ENCODE measurements at places on chromosomes 5 and 9.
A peak's percentile ranks its signal among the peaks of the same experiment; 100 is the strongest.

- no peak for DNase-seq
Measured at GRCh38 chr5:176526462-176526861, 10.7 kb downstream of the RNF44 start.

DNA sequence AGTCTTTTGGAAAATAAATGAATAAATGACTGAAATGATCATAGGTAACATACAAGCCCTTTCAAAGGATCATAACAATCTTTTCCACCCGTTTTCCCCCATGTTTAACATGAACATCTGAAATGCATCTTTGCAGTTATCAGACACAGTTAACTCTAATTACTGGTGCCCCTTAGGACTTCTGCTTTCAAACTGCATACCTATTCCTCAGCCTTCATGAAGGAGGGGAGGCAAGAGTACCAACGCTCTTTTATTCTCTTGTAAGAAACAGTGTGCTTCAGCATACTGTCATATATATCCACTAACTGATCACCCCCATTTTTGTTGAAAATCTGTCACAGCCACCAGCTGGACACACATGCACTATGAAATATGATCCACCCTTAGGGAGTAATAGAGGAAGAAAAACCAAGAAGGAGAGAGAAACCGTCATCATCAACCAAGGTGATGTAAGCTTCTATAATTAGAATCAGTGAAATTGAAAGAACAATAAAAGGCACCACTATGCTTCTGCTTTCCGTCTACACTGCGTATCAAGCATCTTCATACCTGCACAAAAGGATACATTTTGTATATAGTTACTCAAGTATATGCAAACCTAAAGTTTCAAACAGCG, 98.7 kb downstream of the RAPGEF6 start:
- DNase-seq: no peak

- no peak for DNase-seq
Measured at GRCh38 chr5:11292648-11293356, 531.8 kb upstream of the DAP start.

GRCh38 chr9:103700195-103700962, 393.7 kb upstream of the SMC2 start:
- no peak for DNase-seq

DNA sequence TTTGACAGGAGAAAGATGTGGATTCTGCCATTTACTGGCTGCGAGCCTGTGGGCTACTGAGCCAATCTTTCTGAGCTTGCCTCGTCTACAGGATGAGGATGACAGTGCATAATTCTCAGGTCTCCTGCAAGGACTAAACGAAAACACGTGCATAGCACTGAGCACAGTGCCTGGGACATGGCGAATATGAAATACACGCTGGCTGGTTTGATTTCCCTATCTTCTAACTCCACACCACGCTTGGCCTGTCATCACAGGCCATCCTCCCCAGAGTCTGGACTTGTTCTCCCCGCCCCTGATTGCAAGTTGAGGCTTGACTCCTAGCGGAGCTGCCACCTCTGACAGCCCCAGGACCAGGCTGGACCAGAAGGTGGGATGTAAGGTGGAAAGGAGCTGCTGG, 37.9 kb downstream of the ARPC5L start:
- DNase-seq: no peak

DNA sequence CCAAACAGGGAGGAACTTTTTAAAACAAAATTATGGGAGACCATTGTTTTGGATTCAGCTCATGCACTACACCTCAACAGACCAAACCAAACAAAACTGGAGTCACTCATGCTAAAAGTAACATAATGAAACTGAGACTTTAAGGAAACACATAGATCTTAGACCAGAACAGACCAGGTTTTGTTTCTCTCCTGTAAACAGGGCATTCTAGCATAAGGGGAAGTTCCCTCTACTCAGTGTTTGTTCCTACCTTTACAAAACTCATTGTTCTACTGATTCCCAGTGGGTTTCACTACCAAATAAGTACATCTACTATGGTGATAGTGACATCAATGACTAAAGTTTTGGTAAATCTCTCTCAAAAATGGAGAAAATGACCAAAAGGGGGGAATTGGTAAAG, 1103.6 kb upstream of the EDIL3 start:
- DNase-seq: no peak

DNA sequence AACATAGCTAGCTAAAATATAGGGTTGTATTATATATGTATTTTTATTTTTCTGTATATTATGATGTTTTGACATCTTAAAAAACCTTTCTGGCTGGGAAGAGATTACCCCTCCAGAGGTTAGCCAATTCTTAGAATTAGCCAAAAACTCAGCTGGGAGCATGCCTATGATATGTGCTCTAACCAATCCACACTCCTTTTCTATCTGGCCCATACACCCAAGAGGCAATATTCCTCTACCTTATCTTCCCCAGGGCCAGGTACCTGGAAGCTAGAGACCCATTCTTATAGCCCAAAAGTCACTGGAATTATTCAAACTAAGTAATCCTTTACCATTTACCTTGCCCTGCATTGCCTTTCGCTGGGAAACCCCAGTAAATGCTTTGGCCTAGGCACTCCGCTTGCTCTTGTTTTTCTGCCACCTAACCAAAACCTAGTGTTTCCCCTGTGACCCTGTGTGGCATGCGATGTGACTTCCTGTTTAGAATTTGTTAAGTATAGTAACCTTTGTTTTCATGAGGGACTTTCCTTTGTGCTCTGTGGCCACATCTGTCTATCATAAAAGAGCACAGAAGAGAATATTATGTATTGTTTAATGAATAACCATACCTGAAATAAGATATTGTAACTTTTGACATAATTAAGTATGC, 37.4 kb downstream of the CSNK1G3 start:
- DNase-seq: peak; percentile 23

- DNase-seq: no peak
Measured at GRCh38 chr5:61417340-61417739, 85.3 kb downstream of the ZSWIM6 start.

GRCh38 chr9:129649726-129650679, 8.1 kb upstream of the ASB6 start:
- DNase-seq: no peak

DNA sequence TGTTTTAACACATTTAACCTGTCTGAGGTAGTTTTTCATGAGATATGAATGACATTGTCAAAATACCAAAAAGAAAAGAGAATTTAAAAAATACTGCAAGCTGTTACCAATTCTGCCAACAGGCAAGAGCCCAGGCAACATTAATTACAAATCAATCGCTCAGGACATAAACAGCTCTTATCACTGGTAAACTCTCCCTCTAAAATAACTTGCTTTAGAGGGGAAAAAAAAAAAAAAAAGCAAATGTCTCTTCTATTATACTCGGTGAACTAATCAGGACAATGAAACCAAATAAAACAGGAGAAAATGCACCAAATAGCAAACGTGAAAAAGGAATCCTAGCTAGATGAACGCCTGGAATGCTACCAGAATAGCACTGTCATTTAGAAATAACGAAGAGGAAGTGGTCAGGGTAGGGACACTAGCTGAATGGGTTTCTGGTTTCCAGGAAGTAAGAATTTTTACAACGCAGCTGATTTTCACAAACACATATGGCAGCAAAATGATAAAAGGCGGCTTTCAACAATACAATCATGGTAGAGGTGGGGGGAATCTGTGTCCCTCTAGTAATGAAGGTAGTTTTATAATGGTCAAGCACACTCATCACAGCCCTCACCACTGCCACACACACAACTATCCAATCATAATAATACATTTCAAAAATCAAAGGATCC, 94.9 kb downstream of the DENND1A start:
- no peak for DNase-seq

DNA sequence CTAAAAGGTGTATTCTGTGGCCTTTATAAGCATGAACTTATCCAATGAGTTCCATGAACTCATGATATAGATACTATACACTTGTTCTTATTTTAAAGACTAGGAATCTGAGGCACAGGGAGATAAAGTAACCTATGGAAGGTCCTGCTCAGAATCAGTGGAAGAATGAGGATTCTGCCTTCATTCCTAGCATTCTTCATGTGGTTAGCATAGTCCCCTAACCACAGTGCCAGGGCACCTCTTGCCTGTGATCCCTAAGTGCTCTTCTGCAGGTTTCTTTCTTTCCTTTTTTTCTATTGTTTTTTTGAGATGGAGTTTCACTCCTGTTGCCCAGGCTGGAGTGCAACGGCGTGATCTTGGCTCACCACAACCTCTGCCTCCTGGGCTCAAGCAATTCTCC, 174.1 kb downstream of the C9orf152 start:
- no peak for DNase-seq

DNA sequence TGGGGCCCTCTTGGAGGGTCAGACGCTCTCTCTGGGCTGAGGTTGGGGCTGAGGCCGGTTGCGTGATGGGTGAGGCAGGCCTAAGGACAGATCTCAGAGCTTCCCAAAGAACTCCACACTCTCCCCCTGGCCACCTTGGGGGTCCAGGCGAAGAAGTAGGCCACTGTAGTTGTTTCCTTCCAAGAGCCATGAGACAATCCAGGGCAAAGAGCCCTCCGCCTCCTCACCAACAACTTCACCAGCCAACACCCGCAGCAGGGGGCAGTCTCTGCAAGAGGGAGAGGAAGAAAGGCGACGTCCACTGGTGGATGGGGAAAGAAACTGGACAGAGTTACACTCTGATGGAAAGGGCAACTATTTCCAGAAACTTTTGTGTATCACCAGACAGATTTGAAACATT, 10.7 kb downstream of the SLC35A4 start:
- DNase-seq: no peak

GRCh38 chr5:1875843-1876659, 6.7 kb downstream of the IRX4 start:
- no peak for DNase-seq

- DNase-seq: no peak
Measured at GRCh38 chr5:2148312-2149194, 265.8 kb upstream of the IRX4 start.

DNA sequence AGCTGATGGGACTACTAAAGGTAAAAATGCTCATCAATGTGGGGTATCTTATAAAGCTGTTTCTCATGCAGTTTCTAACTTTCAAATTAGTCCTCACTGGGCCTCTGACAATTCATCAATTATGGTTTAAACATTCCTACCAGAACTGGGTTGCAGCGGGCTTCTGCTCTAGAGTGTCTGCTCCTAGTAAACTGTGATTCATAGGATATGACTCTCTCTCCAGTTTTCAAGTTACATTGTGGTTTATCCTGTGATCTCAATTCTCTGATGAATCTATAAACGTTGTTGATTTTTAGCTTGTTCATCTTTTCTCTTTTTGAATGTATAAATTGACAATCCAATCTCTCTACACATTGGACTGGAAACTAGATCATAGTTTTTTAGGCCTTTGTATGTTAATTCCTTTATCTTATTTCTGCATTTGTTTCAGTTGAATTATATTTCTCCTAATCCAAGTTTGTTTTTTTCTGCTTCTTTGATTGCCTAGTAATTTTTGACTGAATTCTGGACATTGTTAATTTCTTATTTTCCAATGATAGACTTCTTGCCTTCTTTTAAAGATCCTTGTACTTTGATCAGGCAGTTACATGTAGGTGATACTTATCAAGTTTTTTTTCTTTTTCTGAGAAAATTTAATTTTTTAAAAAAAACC, 822.6 kb downstream of the TLE1 start:
- no peak for DNase-seq

DNA sequence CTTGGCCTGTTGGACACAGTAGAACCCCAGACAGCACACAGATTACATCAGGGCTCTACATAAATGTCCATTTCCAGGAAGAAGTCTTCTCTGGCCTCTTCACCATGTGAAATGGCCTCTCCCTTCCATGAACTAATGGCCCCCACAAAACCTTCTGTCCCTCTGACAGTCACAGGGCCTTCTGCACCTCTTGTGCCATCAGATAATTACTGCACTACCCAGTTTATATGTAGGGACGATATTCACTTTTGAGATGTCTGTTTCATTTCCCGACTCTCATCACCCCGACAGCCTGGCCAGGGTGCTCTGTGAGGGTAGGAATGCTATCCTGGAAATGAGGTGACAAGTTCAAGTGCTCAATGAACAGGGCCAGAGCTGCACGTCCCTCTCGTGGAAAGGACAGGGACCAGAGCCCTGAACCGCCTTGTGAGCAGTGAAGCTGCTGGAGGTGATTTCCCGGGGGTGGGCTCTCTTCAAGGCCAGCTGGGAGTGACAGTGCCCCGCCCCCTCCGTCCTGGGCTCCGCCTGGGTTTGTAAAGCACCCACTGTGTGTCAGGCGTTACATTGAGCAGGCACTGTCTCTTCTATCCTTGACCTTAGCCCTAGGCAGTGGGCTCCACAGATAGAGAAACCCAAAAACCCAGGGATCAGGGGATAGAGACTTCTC, 3.0 kb upstream of the FAM78A start:
- no peak for DNase-seq

DNA sequence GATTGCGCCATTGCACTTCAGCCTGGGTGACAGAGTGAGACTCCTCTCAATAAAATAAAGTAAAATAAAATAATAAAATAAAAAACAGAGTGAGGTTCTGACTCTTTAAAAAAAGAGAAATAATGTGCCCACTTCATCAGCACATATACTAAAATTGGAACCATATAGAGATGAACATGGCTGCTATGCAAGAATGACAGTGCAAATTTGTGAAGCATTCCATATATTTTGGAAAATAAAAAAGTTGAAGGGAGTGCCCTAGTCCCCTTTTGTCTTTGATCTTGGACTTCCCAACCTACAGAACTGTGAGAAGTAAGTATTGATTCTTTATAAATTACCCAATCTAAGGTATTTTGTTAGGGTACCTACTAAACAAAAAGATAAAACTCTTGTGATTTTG, 23.1 kb downstream of the BASP1 start:
- DNase-seq: no peak

DNA sequence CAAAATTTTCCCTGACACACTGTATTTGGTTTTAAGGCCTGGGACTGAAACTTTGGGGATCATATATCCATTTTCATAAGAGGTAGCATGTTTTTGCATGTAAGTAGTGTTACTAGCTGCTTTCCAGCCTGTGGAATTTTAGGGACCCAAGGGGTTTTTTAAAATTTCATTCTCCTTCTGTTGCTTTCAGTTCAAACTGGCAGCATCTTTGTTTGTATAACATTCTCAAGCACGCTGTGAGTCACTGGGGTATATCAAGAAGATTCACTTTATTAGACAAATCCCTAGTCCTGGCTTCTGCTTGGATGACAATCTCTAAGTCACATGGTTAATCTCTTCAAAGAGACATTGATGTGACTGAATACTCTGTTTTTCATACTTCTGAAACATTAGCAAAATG, 479.0 kb downstream of the CYLC2 start:
- no peak for DNase-seq

GRCh38 chr5:98805070-98805469, 31.6 kb downstream of the RGMB start:
- no peak for DNase-seq

DNA sequence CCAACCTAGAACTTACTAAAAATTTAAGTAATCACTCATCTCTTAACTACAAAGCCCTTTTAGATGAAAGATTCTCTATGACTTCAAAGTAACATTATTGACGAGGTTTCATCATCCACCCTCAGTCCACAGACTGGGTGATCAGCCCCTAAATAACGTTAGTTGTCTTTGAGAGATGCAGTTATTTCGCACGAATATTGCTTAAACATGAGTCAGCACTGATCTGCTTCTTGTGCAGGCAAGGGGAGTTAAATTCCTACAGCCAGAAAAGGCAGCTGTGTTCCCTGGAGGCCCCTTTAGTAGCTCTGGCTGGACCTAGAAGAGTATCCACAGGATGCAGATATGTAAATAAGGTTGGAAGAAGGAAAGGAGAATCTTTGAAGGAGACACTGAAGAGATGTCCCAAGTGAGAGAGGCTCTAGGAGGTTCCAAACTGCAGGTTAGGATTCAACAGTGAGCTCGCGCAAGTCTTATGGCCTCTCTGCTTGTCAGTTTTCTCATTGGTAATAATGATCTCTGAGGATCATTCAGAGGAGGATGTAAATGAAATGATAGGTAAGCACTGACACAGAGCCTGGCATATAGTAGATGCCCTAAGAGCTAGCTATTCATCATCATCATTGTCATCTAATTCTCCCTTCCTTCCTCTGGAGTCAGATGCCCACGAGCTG, 122.2 kb upstream of the MAN2A1 start:
- no peak for DNase-seq
